GDM1 (cell line): ENCODE measurements at places on chromosomes 4 and X.

GRCh38 chrX:130975947-130976346 is 72.9 kb upstream of the ENOX2 start:
- no peak for DNase-seq

- no peak for DNase-seq
Measured at GRCh38 chr4:102008711-102009110, 218.2 kb downstream of the BANK1 start.

GRCh38 chrX:9316096-9316495 is 148.8 kb upstream of the TBL1X start:
- DNase-seq, result peak; percentile 2

DNA sequence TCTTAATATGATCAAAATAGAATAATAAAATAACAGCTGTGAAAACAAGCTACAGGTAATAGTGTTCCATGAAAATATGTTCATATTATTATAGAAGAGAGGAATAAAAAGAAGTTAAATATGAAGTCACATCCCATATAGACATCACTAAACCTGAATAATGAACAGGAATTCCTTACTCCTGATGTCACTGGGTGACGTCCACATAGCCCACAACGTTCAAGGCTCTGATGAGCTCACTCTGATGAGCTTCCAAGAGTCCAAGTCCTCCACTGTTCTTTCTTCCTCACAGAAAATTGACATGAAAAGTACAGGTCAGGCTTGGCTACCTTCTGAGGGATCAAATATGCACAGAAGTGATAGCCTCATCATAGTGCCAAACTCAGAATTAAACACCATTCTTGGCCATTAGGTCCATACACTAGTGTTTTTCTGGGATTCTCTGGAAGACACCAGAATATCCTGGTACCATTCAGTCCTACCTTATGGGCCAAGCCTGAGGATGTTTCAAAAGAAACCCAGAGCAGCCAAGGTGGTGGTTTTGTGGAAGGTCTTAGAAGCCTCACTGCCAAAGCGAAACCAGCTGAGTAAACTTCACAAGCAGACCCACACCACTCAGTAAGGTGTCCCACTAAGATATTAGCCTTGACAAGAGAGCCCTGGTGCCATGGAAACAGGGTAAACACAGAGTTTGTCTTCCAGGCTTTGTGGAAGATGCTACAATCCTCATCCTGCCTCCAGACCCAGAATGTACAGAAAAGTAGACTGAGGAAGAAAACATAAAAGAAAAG is 138.4 kb upstream of the HHIP start:
- DNase-seq, result no peak

- no peak for DNase-seq
Measured at GRCh38 chr4:129747756-129748155, 651.8 kb downstream of the C4orf33 start.

- no peak for DNase-seq
Measured at GRCh38 chr4:76091052-76091451, 16.5 kb downstream of the ART3 start.

DNA sequence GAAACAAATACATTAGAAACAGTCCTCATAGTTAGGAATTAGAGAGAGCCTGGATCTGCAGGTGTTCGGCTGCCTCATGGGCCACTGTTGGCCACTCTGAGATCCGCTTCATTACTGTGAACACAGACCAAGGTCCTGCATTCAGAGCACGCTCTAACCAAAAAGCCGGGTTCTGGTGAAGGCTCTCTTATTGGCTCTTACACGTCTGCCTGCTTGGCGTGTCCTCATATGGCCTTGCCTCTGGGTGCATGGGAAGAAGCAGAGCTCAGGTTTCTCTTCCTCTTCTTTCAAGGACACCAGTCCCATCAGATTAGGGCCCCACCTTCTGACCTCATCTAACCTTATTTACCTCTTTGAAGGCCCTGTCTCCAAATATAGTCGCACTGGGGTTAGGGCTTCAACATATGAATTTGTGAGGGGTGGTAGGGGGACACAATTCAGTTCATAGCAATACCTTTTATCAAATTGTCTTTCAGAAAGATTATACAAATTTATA is 37.1 kb upstream of the ELF2 start:
- no peak for DNase-seq

GRCh38 chrX:49042581-49043219 is 457 bp downstream of the TFE3 start:
- no peak for DNase-seq

DNA sequence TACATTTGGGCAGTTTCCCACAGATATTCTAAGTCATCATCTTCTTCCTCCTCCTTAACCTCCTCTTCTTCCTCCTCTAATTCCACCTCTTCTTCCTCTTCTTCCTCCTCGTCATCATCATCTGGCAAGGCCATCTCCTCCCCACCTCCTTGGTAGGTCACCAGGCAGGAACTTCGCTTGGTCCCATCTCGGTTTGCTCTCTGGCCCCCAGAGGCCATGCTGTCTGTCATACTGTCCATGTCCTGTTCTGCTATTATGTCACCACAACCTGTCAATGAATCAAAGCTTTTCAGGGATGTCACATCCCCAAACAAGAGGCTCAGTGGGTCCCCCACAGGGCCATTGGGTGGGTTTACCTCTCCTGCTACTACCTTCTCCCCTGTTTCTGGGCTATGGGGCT is 13.5 kb downstream of the AMER1 start:
- no peak for DNase-seq

GRCh38 chr4:175277816-175278215 is 359.7 kb downstream of the ADAM29 start:
- no peak for DNase-seq

- no peak for DNase-seq
Measured at GRCh38 chr4:91729851-91730250, 573.9 kb upstream of the GRID2 start.

GRCh38 chr4:55396308-55397125 is 760 bp downstream of the TMEM165 start:
- DNase-seq, result no peak

- DNase-seq, result no peak
Measured at GRCh38 chr4:123579961-123580360, 183.4 kb downstream of the SPRY1 start.

- DNase-seq, result no peak
Measured at GRCh38 chr4:23814996-23815660, 74.7 kb downstream of the PPARGC1A start.

DNA sequence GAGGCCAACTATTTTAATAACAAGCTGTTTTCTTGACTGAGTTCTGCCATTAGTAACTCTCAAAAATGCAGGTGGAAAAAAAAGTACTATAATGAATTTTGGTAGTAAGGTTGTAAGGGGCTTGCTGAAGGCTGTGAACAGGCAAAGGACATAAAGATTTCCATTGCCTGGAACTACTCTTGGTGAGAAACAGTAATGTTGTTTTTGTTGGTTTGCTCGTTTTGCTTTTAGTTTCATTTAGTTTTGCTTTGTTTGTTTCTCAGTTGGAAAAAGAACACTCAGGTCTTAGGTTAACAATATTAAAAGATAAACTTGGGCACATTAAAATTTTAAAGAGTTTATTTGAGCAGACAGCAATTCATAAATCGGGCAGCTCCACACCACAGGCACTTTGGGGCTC is 824.5 kb upstream of the HTR2C start:
- DNase-seq, result no peak

- DNase-seq, result no peak
Measured at GRCh38 chr4:27684610-27685011, 824.0 kb downstream of the STIM2 start.

- DNase-seq, result no peak
Measured at GRCh38 chrX:107146670-107147069, 28.0 kb upstream of the RBM41 start.

DNA sequence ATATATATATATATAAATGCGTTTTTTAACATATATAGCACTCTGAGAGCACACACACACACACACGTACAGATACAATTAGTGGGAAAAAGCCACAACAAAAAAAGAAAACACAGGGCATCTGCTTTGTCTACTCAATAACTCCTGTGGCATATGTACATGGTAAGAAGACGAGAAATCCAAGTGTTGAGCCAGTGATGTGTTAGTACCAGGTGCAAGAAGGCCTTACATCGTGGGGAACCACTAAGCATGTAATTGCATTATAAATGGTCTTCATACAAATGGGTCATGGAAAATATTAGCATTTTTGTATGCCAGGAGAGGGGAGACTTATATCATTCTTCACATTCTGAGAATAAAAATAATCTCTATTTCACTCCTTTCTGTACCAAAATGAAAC is 62.7 kb upstream of the FAM47B start:
- no peak for DNase-seq

- DNase-seq, result no peak
Measured at GRCh38 chr4:123232439-123232838, 164.2 kb upstream of the SPRY1 start.

DNA sequence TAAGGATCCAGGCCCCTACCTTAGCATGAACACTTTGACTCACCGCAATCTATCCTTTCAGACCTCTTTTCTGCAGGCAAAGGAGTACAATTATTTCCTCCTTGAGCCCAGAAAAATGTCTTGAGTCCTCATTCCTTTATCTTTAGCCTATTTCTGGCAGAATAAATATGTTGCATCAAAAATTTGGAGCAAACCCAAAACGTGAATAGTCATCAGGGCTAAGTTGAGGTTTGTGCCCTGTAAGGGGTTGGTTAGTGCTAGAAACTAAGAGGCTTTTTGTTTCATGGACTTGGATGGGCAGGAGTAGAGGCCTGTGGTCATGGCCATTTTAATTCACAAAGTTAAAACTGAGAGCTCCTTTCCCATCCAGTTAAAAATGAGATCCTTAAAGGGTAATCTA is 460.3 kb downstream of the GBA3 start:
- no peak for DNase-seq

- DNase-seq, result no peak
Measured at GRCh38 chrX:18886005-18886343, 97.9 kb downstream of the PHKA2 start.

GRCh38 chr4:125317525-125317877 is 2.7 kb downstream of the FAT4 start:
- no peak for DNase-seq

GRCh38 chr4:156711193-156711590 is 260.4 kb downstream of the PDGFC start:
- no peak for DNase-seq

DNA sequence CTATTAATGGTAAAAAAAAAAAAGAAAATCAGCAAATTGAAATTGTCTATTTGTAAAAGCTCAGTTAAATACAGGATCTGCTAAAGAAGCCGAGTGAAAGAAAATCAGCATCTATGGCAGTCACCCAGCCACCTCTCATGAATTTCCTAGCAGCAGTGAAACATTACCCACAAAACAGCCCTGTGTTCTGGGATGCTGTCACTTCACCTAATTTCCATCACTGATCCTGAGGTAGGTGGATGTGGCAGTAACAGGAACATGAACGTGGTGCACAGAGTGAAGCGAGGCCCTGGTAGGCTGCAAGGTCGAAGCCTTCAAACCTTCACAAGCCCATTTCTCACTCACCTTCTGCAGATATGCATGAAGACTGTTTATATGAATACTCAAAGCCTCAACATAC is 65.2 kb downstream of the RXFP1 start:
- DNase-seq, result no peak

DNA sequence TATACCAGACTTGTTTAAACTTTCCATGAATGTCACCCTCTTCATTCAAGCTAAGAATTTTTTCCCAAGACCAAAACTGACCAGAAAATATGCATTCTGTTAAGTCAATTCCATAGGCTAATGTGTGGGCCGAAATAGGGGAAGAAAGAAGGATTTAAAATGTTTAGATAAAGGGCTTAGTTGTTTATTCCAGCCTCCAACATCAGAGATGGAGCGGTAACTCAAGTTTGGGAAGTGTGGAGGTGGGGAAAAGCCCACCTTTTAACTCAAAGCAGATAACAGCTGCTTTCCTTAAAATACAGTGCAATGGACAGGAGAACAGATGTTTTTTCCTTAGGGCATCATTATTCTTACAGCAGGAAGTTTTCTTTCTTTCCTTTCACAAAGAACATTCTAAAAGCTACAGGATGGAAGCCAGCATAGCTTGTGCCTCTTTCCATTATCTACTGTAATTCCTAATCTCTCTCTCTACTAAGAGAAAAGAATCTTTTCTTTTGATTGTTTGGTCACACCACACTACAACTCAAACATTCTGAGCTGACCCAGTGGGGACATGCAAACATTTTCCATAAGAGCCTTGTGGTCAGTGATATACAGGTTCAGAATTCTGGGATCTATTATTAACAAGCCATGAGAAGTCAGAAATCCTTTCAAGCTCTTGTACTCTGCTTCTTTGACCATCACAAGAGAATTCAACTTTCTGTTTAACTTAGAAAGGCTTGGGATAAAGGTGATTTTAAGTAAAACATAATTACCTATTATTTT is 101.6 kb downstream of the PDE5A start:
- DNase-seq, result no peak

DNA sequence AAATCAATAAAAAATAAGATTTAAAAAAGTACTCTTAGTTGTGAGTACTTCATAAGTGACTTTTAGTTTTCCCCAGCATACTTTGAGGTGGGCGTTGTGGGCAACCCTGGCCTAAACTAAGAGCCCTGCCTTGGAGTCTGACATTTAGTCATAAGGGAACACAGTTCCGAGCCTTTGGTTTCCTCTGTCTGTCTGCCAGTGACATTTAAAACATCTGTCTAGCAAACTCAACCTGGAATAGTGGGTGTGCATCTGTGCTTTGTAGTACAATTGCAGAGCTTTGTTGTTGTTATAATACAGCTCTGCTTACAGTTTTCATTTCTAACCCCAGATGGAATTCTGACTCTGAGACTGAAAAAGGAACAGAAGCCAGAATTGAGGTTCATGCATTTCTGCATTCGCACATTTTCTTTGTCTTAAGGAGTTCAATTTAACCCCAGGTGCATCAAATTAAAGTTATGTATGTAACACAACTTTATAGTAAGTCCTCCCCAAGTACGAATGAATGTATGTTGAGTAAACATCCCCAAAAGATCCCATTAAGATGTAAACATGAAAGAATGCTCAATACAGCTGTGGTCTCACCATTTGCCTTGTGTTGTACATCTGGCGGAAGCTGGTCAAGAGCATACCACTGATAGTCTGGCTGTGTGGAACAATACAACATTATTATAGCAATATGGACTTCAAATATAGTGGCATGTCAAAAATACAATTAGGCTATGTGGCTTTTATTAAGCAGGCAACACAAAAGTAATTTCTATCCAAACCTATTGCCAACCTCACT is 25.9 kb downstream of the TNIP3 start:
- no peak for DNase-seq

- no peak for DNase-seq
Measured at GRCh38 chr4:184644553-184645307, 4.5 kb downstream of the CASP3 start.

- no peak for DNase-seq
Measured at GRCh38 chr4:81738891-81739290, 267.2 kb upstream of the RASGEF1B start.

- no peak for DNase-seq
Measured at GRCh38 chrX:38221391-38221929, 789 bp upstream of the SRPX start.

GRCh38 chr4:6264225-6264540 is 5.5 kb upstream of the WFS1 start:
- peak; percentile 28 for DNase-seq

DNA sequence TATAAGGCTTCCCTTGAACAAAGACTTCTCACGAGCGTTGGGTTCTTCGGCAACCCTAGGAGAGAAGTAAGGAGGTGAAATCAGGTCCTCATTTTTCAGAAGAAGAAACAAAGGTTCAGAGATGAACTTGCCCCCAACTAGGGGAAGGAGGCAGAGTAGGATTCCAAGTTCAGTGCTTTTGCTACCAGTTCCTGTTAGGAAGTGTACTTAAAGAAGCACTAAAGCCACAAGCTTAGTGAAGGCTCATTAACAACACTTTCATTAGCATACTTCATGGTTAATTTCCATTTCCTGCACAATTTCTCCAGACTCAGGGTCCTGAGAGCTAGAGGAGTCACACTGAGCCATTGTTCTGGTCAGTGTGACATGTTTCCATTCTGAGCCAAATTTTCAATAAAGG is 52.1 kb downstream of the VSIG4 start:
- peak; percentile 73 for DNase-seq
